ENCODE measurements at places on chromosomes 3 and 15.

DNA sequence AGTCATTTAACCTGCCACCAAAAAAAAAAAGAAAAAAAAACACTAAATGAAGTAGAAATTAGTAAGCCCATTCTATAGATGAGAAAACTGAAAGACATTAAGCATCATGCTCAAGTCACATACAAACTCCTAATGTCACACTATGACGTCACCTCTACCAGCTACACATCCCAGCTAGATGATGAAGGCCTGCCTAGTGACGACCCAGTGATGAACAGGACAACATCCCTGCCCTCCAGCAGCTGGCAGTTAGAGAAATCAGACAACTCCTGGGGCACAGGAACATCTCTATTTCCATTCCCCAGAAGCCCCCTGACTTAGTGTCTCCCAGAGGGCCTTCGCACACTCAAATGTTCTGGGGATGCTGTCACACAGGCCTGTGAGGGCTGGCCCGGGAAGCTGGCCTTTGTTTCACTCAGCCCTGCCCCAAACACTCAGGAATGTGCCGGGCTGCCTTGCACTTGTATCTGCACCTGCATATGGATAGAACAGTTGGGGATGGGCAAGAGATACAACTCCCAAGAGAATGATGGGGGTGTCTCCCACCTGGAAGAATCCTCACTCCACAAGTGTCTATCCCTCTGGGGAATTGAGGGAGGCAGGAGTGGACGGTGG is 7.0 kb upstream of the HAPLN3 start:
- DNase-seq, result no peak

- DNase-seq, result no peak
These were observed 18.7 kb upstream of the ANXA2 start for GRCh38 chr15:60416484-60416883.

DNA sequence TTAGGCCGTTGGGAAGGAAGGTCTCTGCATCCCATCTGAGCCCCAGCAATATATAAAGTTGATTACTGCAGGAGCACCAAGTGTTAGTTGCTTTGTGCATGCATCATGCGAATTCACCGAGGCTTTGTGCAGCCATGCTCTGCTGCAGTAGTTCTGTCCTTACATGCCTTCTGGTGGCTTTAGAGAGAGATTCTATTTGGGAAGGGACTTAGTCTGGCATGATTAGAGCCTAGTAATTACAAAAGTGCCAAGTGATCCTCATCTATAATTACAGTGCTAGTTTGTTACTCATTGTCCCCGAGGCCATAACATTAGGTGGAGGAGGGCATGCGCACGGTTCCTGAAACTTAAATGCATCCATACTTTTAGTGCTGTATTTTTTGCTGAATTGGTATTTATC is 353.6 kb downstream of the CNTN4 start:
- DNase-seq, result no peak

- no peak for DNase-seq
These were observed 19.3 kb downstream of the ARF4 start for GRCh38 chr3:57577801-57578200.

DNA sequence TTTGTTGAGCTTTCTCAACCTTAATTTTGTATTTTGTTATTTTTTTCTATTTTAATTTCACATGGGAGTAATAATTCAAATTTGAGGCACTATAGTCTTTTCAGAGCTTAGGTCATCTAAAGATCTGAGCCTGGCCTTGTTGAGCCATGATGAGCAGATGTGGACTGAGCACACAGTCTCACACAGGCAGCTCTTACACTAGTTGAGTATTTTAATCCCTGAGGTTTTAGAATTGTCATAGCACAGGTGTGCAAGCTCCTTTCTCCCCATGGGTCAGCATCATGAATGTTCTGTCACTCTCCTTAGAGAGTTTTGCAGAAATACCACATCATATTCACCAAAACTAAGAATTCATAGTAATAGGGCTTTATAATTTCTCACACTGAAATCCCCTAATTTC is 4.9 kb downstream of the ZBTB38 start:
- no peak for DNase-seq

DNA sequence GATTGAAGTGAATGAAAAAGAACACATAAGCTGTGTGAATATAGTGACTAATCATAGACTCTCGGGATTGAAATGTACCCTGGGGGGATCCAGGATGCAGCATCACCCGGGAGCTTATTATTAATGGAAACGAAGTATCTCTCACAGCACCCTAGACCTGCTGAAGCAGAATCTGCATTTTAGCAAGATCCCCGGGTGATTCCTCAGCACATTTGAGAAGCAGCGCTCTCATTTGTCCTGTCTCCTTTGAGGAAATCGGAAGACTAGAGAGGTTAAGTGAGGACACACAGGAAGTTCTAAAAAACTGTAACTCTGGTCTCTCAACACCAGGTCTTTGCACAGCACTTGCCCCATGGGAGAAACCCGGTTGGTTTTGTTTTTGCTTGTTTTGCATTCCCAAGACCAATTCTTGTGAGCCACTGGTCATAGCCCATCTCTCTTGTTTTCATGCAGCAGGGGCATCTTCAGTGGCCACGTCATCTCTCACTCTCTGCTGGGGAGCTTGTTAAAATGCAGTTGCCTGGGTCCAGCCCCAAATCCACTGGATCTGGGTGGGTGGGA is 30.2 kb downstream of the ZNF710 start:
- DNase-seq, result no peak

DNA sequence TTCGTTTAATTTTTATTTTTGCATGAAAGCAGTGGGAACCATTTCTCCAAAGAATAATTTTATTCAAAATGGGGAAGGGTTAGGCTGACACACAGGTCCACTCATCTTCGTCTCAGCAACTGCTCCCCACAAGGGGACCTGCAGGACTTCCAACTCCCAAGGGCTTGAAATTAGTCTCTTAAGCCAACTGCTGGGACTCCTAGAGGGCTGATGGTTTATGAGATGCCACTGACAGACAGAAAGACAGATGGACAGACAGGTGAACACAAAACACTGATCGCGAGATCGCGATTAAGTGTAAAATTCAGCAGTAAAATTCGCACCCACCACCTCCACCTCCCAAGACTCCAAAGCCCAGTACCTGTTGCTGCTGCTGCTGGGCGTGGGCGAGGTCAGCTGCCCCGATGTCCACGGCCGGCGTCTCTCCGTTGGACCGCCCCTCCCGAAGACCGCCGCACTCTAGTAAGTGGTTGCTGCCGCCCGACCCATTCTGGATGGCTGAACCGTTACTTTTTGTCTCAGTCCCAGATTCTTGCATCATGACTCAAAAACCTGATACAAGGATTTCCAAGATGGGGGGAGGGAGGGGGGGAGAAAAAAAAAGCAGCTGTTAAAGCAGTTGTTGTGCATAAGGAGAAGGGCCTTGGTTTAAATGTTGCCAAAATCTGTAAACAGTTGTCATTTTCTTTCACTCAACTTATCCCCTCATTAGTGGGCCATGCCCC is 385.5 kb downstream of the FOXP1 start:
- no peak for DNase-seq

DNA sequence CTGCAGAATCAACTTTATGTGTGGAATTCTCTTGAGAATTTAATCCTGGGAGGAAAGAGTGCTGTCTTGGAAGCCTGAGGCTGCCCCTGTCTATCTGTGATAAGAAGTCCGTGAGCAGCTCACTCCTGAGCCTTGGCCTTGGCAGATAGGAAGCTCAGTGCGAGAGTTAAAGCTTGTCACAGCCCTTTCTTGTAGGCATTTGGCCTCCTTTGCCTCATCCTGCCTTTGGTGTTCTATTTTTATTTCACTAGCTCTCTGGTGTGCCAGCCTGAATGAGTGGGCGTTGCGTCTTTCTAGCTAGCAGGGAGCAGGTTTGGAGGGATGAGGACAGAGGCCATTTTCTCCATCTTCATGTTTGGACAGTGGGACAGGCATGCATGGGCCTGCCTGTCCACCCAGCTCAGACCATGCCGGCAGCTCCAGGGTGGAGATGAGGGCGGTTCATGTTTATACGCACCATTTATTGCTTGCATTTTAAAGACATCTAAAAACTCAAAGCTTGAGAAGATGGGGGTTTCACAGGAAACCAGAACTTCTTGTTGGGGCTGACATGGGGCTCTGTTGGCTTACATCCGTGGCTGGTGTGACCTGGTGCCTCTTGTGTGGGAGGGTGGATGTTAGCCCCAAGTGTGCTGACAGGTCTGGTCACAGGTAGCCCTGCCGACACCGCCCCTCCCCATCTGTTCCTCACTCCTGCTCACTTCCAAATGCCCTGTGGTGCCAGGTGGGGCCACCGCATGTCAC is 29.8 kb downstream of the IRAK2 start:
- no peak for DNase-seq

GRCh38 chr3:81484520-81484919 is 276.9 kb downstream of the GBE1 start:
- DNase-seq, result no peak

DNA sequence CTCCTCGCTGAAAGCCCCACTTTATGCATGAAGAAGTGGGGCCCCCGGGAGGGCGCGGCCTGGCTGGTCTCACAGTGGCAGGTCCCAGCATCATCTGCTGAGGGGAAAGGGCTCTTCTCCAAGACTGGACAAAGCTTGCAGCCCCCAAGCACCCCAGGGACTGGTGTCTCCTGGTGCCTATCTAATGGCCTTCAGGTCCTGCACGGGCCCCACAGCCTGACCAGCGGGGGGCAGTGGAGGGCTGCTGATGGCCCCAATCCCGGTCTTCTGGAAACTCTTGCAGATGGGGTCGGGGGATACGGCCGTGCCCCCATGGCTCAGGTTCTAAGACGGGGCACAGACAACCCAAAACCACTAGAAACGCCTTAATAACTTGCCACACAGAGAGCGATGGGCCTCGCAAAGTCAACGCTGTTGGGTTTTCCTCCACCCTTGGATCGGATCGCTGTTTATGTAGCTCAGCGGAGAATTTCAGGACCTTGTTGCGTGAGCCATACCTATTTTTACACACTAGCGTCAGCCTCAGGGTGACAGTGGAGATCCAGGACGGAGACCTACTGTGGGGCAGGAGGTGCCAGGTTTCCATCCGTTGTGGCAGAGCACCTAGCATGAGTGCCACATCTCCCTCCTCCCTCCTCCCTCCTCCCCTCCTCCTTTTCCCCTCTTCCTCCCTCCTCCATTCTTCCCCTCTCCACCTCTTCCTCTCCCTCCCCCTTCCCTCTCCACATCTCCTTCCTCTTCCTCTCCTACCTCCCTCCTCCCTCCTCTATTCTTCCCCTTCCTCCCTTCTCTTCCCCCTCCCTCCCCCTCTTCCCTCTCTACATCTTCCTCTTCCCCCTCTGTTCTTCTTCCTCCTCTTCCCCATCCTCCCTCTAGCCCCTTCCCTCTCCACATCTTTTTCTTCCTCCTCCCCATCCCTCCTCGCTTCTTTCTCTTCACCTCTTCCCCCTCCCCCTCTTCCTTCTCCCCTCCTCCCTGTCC is 79.3 kb upstream of the ALDH1L1 start:
- no peak for DNase-seq

DNA sequence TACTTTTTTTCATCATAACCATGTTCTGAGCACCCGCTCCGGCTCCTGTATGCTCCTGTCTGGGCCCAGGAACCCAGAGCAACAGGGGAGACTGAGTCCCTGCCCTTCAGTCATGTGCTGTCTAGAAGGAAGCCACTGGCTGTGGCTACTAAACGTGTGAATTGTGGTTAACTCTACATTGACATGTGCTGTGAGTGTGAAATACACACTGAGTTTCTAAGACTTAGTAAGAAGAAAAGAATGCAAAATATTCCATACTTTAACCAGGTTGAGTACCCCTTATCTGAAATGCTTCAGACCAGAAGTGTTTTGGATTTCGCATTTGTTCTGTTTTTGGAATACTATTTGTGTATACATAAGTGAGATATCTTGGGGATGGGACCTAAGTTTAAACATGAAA is 42.8 kb upstream of the CGNL1 start:
- no peak for DNase-seq

DNA sequence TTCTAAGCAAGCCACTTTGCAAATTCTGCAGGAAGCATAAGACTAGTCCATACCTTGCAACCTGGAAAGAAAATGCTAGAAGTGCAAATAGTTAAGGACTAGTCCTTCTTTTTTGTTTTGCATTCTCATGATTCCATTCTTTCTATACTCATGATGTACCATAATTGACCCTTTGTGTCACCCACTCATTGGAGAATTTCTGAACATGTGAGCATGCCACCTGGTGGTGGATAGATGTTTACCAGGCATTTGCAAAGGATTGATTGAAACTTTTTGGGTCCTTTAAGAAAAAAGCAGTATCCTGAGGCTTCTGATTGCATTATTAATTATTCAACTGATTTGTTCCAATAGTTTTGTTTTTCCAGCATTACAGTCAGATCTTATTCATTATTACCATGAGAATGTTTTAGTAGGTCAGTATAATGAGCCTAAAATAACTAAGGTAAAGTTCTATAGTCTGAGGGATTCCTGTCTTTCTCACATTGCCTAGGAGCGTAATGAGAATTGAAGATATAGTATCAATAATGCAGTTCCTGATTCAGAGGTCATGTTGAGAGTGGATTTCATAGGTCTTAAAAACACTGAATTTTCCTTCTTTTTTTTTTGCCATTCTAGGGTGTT is 20.2 kb upstream of the DIPK2A start:
- DNase-seq, result no peak

- DNase-seq, result no peak
These were observed 7.9 kb downstream of the RFC4 start for GRCh38 chr3:186798239-186798874.

- DNase-seq, result no peak
These were observed 2.5 kb upstream of the MST1R start for GRCh38 chr3:49906073-49906743.

DNA sequence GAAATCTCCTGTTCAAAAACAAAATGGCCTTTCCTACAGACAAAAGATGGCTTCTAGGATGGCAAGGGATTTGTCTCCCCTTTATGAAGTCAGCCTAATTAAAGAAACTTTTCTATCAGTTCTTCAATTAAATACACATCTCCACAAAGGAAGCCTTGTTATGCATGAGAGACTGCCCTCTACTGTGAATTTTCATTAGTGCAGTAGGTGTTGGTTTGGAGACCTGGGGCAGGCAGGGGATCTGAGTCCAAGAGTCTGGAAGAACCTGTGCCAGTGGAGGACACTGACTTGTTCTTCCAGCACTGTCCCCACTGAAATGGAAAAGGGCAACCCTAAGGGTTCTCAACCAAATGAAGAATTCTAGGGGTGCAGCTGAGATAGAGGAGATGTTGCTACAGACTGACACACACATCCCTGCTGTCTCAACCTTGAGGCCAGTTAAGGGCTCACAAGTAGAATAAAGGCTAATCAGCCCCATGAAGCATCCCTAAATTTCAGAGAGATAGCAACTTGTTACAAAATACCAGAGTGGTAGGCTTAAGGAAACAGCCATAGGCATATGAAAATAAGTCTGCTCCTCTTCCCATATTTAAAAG is 174.0 kb upstream of the PRICKLE2 start:
- no peak for DNase-seq

- DNase-seq, result no peak
These were observed 38.1 kb downstream of the RBM15B start for GRCh38 chr3:51429138-51429537.

GRCh38 chr15:31147456-31147855 is 45.9 kb upstream of the TRPM1 start:
- DNase-seq, result no peak
